Fibroblast of upper back skin (primary cell): ENCODE measurements at places on chromosomes 2 and 18.

DNA sequence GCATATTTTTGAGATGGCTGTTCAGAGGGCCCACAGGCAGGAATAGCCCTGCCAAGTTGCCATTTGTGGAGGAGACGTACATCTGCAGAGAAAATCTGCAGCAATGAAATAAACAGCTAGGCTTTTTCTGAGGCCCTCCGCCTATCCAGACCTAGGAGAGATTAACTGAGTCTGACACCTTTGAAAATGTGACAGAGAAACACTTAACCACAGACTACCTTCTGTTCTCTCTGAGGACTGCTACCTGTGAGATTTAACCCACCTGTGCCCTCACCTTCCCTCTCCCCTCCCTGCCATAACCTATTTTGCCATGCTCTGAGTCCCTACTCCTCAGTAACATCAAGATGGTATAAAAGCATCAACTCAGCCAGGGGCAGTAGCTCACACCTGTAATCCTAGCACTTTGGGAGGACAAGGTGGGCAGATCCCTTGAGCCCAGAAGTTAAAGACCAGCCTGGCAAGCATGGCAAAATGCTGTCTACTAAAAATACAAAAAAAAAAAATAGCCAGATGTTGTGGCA, 160.3 kb downstream of the TGIF1 start:
- DNase-seq: no peak

- no peak for DNase-seq
These were observed 475.6 kb upstream of the TNP1 start for GRCh38 chr2:217335341-217335966.

DNA sequence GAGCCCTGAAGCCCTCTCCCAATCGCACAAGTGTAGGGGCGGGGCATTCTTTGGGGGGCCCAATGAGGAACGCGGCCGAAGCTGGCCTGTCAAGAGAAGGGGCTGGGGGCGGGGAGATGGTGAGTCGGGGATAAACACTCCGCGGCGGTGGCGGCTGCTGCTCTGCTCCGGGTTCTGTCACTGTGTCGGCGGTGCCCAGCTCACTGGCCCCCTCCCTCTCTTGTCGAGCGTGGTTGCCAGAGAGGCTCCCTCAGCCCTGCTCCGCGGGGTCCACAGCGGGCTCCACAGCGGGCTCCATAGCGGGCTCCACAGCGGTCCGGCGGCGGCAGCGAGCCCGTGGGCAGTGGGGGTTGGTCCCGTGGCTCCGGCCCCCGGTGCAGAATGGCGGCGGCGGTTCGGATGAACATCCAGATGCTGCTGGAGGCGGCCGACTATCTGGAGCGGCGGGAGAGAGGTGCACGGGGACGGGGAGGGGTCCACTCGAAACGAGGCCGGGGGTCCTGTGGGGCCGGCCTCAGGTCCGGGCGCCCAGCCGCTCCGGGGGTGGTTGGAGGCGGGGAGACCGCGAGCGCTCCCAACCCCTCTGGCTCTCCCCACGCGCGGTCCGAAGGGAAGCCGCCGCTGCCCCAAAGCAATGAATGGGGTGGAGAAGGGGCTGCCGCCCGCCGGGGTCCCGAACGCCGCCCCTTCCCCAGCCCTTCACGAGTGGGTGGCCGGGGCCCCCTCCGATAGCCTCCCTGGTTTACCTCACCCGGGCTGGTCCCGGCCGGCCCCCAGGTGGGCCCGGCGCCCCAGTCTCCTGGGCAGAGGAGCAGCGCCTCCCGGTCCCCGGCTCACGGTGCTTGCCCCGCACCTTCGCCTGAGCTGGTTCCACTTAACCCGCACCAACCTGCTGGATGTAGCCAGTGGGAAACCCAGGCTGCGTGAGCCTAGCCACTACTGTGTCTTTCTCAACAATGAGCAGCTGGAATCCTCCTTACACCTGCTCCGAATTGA, at the start of gene MXD1:
Gene MXD1 (plus strand): TSS at position 160 of the 996 bp plus-strand sequence. CDS start 222 bp downstream, at position 382.
- peak; percentile 2 for DNase-seq

GRCh38 chr18:9709304-9709877, 1.3 kb downstream of the RAB31 start:
- DNase-seq: no peak

GRCh38 chr2:7394195-7394594, 477.0 kb downstream of the RNF144A start:
- no peak for DNase-seq

DNA sequence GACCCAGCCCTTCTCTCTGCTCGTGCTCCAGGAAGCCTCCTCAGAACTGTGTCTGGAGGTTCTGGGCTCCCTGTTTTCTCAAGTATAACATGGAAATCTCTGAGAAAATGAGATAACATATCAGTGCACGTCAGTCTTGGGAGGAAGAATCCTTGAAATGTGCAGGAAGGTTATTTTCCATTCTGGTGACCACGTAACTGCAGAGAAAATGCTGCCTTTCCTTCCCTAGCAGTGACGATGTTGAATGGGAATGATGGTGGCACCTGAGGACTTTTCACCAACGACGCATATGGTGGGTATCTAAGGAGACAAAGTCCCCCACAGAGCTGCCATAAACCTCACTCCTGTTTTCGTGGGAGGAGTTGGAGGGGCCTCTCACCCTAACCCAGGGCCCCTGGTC, 272.1 kb upstream of the SIX2 start:
- no peak for DNase-seq

DNA sequence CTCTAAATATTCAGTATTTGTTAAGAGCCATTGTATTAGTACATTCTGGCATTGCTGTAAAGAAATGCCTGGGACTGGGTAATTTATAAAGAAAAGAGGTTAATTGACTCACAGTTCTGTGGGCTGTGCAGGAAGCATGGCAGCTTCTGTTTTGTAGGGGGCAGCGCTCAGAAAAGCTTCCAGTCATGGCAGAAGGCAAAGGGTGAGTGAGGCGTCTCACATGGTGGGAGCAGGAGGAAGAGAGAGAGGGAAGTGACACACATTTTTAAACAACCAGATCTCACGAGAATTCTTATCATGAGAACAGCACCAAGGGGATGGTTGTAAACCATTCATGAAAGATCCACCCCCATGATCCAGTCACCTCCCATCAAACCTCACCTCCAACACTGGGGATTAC, 13.8 kb upstream of the CCDC102B start:
- DNase-seq: no peak

- DNase-seq: no peak
These were observed 7.3 kb downstream of the PRADC1 start for GRCh38 chr2:73225513-73226360.

- DNase-seq: no peak
These were observed 1162.5 kb upstream of the LRRTM1 start for GRCh38 chr2:81467096-81467495.

GRCh38 chr18:394987-395362, 105.5 kb downstream of the COLEC12 start:
- peak; percentile 94 for DNase-seq
